ENCODE measurements at places on chromosomes 5 and 9.

DNA sequence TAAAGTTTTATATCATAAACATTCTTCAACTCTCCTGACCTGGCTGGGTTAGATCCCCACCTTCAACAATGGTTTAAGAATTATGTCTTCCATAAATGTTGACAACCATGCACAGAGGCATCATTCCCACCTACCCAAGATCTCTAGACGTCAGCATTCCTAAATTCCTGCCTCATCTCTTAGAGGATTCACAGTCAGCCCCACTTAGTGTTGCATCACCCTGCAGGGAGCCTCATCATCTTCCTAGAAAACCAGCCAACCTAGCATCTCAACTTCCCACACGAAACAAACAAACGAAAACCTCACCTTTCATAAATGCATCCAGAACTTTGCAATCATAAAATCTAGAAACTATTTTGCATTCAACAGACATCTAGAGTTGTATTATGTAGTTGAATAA is 816.1 kb upstream of the C9orf72 start:
- no peak for DNase-seq

GRCh38 chr9:116860509-116861120 is 173.5 kb downstream of the TRIM32 start:
- no peak for DNase-seq

GRCh38 chr9:123305879-123306278 is 37.5 kb upstream of the STRBP start:
- DNase-seq, result no peak

DNA sequence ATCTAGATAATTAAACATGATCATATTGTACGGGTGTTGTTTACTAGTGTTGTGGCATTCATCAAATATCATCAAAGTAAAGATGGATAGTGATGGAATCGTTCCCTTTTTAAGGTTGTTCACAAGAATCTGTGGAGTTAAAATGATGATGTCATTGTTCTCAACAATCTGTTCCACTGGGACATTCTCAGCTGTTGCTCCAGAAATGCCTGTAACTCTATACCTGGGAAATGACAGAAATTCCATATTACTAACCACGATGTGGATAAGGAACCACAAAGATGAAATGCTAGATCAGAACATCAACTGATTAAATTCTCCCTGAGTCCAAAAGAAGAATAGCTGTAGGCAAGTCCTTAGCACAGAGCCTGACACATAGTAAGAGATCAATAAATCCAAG is 38.0 kb downstream of the RIGI start:
- DNase-seq, result no peak

GRCh38 chr9:72648324-72649126 is 127.1 kb downstream of the TMC1 start:
- no peak for DNase-seq

DNA sequence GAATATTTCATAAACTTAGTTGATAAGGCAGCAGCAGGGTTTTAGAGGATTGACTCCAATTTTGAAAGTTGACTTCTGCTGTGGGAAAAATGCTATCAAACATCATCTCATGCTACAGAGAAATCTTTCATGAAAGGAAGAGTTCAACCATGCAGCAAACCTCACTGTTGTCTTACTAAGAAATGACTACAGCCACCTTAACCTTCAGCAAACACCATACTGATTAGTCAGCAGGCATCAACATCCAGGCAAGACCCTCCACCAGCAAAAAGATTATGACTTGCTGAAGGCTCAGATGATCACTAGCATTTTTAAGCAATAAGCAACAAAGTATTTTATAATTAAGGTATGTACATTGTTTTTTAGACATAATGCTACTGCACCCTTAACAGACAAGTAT is 7.6 kb downstream of the TMEM174 start:
- no peak for DNase-seq

- no peak for DNase-seq
Measured at GRCh38 chr5:55638455-55638854, 73.7 kb downstream of the SLC38A9 start.

DNA sequence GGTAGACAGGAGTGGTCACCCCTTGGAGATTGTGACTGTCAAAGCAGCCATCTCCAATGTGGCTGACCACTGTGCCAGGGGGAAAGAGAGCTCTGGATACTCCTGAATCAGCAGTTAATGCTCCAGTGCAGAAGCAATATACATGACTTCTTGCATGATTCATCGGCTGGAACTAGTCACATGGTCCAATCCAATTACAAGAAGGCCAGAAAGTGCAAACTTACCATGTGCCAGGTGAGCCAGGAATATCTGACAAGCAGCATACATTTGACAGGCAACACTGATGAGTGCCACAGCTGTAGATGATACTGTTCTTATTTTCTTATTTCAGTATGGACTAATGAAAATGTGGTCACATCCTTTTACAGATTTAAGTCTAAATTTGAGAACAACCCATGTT is 440.0 kb upstream of the MPDZ start:
- no peak for DNase-seq

DNA sequence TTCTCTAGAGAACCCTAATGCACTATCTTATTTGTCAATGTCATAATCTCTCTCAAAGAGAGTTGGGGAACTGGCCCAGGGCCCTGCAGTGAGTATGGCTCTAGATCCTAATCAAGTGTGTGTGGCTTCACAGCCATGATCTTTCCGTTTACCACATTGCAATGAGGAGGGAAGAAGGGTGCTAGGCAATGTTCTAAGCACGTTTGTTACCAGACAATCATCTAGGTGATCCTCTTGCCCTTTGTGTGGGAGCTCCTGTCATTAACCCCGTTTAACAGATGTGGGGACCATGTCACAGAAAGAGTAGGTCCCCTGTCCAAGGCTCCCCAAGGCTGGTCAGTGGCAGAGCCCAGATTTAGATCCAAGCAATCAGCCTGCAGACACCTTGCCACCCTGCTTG is 128.2 kb upstream of the IRX4 start:
- DNase-seq, result no peak

DNA sequence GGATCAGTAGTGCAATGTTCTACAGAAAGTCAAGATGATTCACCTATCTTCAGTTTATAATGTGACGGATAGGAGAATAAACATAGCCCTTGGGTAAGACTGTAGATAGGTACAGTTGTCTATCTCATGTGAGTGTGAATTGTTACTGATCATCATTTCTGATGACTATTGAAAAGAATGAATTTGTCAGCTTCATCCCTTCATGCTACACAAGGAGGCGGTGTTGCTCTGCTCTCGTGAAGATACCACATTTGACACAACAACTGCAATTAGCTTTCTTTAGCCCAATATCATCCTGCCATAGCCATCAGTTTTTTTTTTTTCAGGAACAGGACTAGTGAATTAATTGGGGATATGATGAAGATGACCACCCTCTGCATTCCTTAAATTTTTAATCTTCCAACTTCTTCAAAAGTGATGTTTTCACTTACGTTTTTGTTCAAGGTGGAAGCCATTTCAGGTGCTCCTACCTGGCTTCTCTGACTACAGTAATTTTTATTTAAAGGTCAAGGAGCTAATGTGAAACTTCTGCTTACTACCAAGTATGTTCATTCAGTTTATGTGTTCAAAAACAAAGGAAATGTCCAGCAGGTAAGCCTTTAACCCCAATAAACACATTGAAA is 152.9 kb upstream of the MOCS2 start:
- no peak for DNase-seq

DNA sequence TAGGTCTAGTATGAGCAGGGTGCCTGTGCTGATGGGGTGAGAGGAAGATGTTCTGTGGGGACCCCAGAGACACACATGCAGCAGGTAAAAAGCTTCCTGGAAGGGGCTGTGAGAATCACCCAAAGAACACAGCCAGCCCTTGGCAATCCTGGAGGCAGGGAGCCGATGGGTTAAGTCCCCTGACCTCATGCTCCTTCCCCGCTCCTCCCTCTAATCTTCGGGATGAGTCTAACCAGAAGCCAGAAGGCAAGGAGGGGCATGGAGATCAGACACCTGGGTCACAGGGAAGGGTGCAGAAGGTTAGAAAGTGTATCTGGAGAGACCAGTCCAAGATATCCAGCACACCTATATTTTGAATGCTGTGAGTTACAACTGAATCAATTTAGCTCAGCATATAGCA is 274.1 kb upstream of the PAPPA start:
- DNase-seq, result no peak

GRCh38 chr5:118115791-118116190 is 872.6 kb downstream of the DTWD2 start:
- no peak for DNase-seq

GRCh38 chr5:53991942-53992341 is 318.4 kb downstream of the ARL15 start:
- no peak for DNase-seq

DNA sequence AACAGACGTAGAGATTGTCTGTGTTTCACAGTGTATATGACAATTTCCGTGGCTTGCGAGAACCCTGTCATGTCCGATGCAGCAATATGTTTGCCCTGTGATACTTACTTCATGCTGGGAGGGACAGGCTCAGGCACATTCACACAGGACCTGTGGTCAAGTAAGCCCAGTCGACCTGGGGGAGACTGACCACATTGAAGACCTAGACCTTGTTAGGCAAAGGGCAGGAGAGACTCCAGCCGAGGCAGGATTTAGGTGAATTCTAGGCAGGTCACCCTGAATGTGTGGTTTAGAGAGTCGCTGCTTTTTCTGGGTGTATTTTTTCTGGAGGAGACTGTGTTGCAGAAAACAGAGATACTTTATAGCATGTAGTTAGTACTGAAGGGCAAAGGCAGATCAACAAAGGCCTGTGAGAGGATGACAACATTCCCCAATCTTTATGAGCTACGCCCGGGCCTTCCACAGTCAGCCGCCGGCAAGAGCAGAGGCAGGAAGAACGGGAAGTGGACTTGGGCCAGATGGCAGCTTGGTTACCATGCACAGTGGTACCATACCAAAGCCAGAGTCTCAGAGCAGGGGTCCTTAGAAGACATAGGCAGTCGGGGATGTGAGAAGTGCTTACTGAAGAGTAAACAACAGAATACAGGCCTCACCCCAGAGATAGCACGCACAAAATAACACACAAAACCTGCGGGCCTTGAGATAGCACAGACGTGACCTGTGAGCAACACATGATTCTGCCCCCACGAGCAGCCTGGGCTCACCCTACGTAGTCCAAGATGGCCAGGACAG is 220.7 kb downstream of the CACNA1B start:
- no peak for DNase-seq

GRCh38 chr9:15372455-15372854 is 50.2 kb upstream of the SNAPC3 start:
- DNase-seq, result no peak

DNA sequence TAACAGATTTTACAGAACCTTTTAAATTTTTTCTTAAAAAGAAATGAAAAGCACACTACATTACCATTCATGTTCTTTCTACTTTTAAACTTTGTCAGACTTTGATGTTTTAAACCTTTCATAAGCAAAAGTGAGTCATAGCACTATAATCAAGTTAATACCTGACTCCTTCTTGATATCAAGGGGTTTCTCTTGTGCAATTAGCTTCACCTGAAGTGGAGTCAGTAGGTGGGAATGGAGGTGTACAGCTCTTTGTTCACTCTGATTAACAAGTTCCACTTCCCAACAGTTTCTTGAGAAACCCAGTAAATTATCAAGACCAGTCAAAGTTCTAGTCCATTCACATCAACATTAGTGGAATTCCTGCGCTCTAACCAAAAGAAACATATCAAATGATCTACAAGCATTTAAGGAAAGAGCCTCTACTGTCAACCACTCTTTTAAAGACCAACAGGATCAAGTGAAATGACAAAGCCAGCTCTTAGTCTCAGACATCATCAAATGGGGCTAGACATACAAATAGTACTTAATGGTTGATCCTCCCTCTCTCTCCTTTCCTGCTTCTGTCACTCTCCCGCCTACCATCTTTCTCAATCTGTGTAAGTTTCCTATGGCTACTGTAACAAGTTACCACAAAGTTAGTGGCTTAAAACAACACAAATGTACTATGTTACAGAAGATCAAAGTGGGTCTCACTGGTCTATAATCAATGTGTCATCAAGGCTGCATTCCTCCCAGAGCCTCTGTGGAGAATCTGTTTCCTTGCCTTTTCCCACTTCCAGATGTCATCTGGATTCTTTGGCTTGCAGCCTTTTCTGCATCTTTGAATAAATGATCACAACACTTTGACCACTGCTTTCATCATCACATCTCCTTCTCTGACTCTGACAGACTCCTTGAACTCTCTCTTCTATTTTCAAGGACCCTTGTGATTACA is 68.0 kb downstream of the HINT1 start:
- DNase-seq, result no peak

GRCh38 chr5:41193456-41194205 is 19.7 kb downstream of the C6 start:
- no peak for DNase-seq

- no peak for DNase-seq
Measured at GRCh38 chr5:29963956-29964355, 1229.5 kb upstream of the CDH6 start.

DNA sequence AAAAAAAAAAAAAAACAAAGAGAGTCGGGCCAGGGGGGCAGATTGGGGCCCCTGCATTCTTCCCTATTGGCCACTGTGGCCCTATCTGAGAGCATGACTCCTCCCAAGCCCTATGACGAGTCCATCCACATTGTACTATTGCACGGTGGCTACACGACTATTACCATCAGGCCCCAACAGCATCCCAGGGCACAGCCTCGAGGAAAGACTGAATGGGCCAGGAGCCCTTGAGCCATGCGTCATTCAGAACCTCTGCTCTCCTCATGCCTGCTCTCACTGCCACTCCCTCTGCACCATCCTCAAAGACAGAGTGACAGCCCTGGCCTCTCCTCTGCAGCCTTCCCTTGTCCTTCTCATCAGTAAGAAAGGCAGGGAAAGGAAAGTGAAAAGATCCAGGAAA is 20.2 kb upstream of the ORM1 start:
- no peak for DNase-seq

DNA sequence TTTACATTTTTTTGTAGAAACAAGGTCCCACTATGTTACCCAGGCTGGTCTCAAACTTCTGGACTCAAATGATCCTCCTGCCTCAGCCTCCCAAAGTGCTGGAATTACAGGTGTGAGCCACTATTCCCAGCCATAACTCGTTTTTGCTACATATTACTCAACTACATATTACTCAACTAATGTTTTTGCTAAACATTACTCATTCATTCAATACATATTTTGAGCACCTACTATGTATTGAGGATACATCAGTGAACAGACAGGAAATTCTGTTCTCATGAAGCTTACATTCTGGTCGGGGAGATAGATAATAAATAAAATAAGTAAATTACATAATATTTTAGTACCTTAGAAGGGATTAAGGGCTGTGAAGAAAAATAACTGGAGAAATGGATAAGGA is 34.9 kb upstream of the STOM start:
- no peak for DNase-seq

GRCh38 chr9:116166713-116167112 is 13.1 kb downstream of the PAPPA start:
- no peak for DNase-seq

- no peak for DNase-seq
Measured at GRCh38 chr5:97499605-97500004, 316.6 kb upstream of the RIOK2 start.

DNA sequence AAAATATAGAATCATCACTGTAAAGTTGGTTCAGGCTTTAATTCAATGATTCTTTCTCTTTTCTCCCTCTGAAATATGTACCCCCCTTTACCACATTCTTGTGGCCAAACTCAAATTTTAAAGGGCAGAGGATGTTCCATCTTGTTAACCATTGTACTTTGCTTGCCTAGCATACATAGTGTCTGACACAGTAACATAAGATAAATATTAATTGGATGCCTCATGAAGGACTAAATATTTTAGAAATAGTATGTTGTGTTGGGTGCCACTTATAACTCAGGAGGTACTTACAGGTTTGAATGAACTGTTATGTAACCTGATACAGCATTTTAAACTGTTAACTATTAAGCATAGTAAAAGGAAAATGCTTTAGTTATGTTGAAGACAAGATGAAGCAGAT is 71.5 kb downstream of the NIPBL start:
- no peak for DNase-seq

Data from NCI-H1417 treated with DMSO at 0.1 percent for 48 hours (cell line).